Right cardiac atrium (tissue), 5 donors: ENCODE measurements at places on chromosomes 5 and 9. TPM values are rescaled to one million over a fixed set of nuclear protein-coding genes. Genes with fewer than 3 reads are reported as not detected.

GRCh38 chr9:136978073-136978864 is 965 bp downstream of the PTGDS start:
- DNase-seq = peak; percentile 96

DNA sequence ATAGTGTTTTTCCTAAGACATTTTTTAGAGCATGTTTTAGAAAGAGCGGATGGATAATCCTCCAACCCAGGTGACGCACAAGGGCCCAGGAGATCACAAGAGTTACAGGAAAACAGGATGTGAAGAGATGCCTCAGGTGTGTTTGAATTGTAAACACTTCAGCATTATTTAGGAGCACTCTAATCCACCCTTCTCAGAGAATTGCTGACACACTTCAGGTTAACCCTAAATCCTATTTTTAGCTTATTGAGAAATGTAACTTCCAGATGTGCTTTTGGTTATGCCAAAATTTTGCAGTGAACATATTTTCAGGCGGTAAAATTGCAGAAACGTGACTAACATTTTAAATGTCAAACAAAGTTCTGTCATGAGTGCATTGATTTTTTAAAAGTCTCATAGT is 755.4 kb upstream of the CTNND2 start:
- no peak for DNase-seq

GRCh38 chr5:123182072-123182471 is 93.0 kb downstream of the PRDM6 start:
- peak; percentile 45 for DNase-seq

DNA sequence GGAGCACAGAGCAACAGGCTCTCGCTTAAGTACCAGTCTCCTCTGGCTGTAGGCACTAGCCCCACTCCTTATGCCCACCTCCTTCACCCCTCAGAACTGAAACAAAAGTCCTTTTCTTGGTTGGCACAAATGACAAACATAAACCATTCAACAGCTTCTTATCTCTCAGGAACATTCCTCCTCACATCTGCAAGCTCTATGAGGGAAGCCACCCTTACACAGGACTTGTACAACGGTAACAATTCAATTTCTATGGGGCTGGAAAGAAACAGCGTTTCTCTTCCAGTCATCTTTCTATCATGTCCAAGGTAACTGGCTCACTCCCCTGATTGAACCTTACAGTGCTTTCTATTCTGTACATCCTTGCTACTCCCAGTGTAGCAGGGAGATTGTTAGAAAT is 74.1 kb downstream of the CSF2 start:
- DNase-seq = no peak

DNA sequence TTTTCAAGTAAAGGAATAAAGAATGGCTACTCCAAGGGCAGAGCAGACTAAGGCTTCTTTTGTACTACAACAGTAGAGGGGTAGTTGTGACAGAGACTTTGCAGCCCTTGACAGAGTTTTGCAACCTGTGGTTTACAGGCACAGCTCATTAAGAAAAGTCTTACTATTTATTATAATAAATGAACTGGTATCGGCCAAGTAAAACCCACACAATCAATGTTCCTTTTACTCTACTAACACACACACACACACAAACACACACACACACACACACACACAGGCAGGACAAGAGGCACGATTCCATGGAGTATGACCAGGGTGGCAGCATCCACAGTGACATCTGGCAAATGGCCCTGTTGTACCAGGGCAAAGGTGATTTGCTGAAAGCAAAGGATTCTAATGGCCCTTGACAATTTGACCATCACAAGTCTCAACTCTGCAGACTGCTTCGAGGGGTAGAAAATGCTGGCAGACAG is 59.1 kb upstream of the GOLPH3 start:
- DNase-seq = no peak

GRCh38 chr5:54644226-54644625 is 126.7 kb downstream of the SNX18 start:
- no peak for DNase-seq

- DNase-seq = no peak
Measured at GRCh38 chr9:4894076-4894475, 91.0 kb upstream of the JAK2 start.

GRCh38 chr5:125413496-125414274 is 667.2 kb upstream of the ZNF608 start:
- no peak for DNase-seq

- DNase-seq = peak; percentile 69
Measured at GRCh38 chr9:34252670-34253459, 74.0 kb downstream of the UBAP1 start.

DNA sequence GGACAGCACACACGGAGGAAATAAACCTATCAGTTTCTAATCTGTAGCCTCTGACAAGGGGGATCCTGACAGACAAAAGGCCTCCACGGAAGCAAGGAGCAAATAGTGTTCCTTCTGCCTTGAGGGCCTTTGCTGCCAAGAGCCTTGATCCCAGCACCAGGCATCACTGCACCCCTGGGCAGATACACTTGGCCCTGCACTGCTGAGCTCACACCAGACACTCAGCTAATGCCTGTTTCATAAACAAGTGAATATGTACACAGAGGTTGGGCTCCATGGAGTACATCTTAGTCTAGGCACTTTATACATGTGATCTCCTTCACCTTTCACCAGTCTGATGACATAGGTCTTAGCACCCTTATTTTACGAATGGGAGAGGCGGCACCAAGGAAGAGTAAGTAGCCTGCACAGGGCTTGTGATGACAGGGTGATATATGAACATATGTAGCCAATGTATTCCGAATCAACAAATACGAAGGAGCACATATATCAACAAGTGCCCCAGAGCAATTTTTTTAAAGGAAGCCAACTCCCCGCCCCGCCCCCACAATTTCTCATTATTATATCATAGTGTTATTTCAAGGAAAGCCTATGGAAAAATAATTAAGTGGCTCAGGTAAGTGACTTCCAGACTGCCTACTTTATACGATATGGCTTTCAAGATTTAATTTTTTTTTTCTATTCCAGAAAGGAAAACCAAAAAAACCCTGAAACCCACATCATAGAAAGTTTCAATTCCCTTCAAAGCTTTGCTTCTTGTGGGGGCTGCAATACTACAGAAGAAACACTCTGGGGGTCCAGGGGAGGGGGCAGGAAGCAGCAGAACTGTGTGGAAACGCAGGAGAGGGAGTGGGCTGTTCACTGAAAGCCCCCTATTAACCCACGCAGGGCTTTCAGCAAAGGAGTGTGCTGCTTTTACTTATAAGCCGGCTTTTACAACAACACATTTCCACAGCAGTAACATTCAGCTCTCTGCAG is 32.0 kb downstream of the CDC14B start:
- DNase-seq = no peak

DNA sequence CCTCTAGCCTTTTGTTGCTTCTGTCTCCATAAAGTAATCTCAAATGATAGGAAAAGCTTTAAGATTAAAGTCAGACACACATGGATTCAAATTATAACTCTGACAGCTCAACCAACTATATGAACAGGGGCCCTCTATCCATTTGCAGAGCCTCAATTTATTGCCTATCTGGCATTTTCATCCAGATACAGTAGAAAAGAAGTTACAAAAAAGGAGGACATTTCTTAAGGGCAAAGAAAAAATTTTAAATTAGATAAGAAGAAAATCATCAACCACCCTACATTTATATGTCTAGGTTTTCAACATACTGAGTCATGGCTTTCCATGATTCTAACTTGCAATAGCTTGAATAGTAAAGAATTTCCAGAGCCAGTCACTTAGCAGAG is 567.2 kb downstream of the CAAP1 start:
- DNase-seq = no peak

GRCh38 chr5:149015126-149015525 is 47.7 kb downstream of the SH3TC2 start:
- no peak for DNase-seq

DNA sequence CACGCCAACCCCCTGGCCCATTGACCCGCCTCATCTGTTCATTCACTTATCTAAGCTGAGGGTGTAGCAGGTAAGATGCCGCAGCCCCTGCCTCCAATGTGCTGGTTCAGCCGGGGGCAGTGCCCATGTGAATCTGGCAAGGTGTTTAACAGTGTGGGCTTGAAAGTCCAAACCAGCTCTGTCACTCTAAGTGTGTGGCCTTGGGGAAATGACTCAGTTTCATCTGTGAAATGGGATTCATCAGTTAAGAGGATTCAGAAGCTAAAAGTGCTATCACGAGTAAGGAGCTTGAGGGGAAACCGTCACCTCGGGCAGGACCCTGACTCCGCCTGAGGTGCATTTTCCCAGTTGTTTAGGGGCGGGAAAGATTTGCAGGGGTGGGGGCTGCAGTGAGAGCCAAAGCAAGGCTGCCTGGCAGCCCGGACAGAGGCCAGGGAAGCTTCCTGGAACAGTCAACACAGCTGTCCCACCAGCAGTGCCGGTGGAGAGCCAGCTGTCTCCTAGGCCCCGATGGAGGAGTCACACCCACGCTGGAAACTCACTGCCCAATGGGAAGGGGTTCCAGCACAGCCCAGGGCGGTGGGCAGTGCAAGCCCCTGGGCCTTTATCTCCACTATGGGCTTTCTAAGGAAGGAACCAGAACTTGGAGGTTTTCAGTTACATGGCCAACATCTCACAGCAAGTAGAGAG is 9.7 kb upstream of the URM1 start:
- DNase-seq = no peak

DNA sequence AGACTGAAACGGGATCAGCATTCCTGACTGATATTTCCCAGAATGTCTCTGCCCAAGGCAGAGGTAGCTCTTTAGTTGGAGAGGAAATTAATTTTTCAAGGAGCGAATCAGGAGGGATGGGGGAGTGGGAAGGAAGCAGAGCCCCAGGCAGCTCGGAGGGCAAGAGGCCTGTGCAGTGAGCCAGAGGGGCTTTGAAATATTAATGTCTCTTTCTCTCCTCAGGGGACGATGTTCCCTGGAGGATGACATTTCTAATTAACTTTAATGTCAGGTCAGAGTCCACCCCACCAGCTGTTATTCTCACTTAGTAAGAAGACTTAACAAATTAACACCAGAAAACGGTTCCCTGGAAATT is 45.6 kb downstream of the SLC6A7 start:
- no peak for DNase-seq

GRCh38 chr5:12861886-12862654 is 957.8 kb upstream of the CTNND2 start:
- DNase-seq = no peak

DNA sequence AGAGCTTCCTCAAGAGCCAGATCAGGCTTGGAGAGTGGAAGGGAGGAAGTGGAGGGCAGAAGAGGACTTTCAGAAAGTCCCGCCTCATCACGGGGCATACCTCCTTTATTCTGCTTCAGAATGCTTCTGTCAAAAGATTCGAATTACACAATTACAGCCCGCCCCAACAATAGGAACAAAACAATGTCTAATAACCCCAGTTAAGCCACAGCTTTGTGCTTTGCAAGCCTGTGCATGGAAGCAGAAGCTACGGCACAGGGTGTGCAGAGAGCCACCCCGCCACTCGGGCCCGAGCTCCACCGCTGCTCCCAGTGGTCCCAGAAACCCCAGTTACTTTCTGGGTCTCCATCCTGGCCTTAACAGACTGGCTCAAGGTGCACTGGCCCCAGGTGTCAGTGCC is 23.5 kb downstream of the HNRNPH1 start:
- no peak for DNase-seq

DNA sequence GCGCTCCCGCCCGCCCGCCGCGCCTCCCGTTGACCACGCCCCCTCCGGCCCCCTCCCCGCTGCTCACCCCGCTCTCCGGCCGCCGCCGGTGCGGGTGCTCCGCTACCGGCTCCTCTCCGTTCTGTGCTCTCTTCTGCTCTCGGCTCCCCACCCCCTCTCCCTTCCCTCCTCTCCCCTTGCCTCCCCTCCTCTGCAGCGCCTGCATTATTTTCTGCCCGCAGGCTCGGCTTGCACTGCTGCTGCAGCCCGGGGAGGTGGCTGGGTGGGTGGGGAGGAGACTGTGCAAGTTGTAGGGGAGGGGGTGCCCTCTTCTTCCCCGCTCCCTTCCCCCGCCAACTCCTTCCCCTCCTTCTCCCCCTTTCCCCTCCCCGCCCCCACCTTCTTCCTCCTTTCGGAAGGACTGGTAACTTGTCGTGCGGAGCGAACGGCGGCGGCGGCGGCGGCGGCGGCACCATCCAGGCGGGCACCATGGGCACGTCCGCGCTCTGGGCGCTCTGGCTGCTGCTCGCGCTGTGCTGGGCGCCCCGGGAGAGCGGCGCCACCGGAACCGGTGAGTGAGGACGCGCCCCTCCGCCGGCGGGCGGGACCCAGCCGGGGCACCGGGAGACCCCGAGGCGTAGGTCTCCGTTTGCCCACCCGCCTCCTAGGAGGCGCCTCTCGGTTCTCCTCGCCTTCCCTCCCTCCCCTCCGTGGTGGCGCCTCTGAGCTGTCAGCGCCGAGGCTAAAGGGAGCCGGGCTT is at the start of gene VLDLR:
Gene VLDLR (plus strand): TSS at position 66 of the 739 bp plus-strand sequence. CDS start 403 bp downstream, at position 469.
- peak; percentile 58 for DNase-seq

DNA sequence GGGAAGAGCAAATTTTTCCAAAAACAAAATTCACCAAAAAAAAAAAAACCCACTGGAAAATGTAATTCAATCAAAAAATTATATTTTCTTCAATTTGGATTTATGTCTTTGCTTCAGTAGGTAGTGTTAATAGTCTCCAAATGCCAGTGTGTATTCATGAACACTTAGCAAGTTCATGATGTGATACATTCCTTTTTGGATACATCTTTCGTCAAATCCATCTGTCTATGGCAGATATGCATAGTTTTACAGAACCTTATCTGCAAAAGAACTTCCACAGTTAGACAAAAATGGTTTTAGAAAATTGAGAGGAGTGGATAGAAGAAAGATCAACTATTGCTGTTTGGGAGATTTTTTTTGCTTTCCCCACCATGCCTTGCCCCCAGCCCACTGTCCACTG is 214.6 kb downstream of the DEPDC1B start:
- no peak for DNase-seq

- no peak for DNase-seq
Measured at GRCh38 chr5:154697371-154697770, 57.8 kb upstream of the LARP1 start.

SLC6A19 gene
- total RNA-seq = not detected

TMEM8B gene
- 21.0 TPM for total RNA-seq

CSNK1A1 gene
- total RNA-seq = 433 TPM

JAKMIP2 gene
- 0.66 TPM for total RNA-seq

ENTREP1 gene
- total RNA-seq = 25.0 TPM

ATP10B gene
- total RNA-seq = not detected

WNT8A gene
- not detected for total RNA-seq

FBP2 gene
- not detected for total RNA-seq

SH3GL2 gene
- total RNA-seq = not detected

RAD17 gene
- total RNA-seq = 14.8 TPM

LRRC19 gene
- not detected for total RNA-seq

FGF18 gene
- 2.3 TPM for total RNA-seq

SYNPO gene
- total RNA-seq = 570 TPM

ARHGEF37 gene
- total RNA-seq = 23.0 TPM
